Hematopoietic multipotent progenitor cell treated with erythropoietin and hydrocortisone succinate and interleukin-3 and kit ligand, for 6 days (in vitro differentiated cells): ENCODE measurements at places on chromosomes 11 and 22.

- no peak for DNase-seq
Observed at GRCh38 chr22:22887621-22888503, at the start of gene IGLL5. Gene IGLL5 (plus strand): TSS chr22:22887816. CDS start chr22:22888054, 238 bp downstream.

GRCh38 chr11:94100253-94100652 lies 28.4 kb upstream of the PANX1 start:
- no peak for DNase-seq

DNA sequence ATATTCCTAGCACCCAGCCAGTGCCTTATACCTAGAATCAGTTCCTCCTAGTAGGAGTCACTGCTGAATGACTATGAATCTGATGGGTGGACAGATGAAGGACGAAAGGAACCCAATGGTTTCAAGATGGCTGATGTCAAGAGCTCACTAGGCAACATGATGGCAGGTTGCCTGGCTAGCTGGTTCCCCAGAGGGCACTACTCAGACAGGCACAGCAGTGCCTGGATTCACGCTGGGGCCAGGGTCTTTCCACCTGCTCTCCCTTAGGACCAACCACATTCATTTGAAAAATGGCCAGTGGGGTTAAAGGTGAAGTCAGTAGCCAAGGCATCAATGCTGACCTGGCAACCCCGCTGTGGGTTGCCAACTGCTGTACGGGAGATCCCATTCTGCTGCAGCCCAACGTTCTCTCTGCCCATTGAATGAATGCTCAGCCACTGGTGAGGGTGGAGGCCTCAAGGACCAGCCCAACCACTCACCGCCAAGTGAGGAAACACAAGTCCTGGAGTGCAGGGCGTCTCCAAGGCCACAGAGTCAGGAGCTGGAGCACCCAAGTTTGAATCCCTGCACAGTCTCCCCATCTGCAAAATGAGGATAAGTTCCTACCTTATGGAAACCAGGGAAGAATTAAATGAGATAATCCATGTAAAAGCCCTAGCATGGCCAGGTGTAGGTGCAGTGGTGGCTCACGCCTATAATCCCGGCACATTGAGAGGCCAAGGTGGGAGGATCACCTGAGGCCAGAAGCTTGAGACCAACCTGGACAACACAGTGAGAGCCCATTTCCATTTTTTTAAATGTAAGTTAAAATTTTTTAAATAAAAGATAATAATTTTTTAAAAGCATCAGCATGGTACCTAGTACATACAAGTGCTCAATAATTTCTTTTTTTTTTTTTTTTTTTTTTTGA lies 12.4 kb downstream of the MYH9 start:
- DNase-seq = no peak

DNA sequence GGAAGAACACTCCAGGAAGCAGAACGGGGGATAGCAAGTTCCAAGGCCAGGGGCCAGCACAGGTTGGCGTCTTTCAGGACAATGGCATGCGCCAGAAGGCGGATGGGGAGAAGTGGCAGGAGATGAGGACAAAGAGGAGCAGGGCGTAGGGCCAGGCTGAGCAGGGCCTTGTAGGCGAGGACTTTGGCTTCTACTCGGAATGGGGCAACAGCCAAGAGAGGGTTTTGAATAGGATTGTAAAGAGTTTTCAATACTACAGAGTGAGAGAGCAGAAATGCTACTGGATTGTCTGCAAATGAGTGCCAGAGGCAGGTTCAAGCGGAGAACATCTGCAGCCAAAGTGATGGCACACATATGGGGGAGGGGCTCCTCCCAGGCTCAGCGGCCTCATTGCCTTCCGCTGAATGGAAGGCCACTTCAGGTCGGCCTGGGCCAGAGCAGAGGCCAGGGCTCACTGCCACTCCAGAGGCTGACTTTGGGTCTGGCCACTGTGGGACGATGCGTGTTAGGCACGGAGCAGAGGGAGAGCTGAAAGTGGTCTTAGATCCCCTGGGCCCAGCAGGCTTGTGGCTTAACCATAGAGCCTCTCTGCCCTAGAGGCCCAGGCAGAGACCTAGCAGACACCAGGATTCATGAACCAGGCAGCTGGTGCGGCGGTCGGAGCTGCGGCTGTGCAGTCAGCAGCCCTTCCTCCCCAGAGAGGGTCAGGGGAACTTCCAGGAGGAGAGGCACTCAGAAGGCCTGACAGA lies 118.2 kb downstream of the DSCAML1 start:
- no peak for DNase-seq

- DNase-seq = no peak
Observed at GRCh38 chr22:49307870-49308269, 519.8 kb downstream of the BRD1 start.

GRCh38 chr11:20088397-20089225 lies 71.7 kb downstream of the DBX1 start:
- peak; percentile 84 for DNase-seq

DNA sequence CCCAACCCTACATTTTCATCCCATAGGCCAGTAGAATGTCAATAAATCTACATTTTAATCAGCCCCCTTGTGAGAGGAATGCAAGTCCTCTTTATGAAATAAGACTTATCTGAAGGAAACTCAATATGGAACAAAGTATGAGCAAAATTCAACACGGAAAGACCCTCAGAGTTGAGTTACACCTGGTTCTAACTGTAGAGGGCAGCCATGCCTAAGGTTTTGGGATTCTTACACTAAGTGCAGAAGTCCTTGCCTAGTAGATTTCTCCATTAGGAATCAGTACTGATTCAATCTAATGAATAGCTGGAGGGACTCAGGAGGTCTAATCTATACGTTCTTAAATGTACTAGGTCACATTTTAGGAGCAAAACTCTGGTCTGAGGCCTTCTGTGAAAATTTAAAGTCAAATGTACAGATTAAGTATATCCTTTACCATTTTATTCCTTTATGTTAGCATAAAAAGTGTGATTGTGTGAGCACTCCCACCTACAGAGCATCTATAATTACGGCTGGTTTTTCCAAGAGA lies 904.5 kb downstream of the DLG2 start:
- peak; percentile 2 for DNase-seq

DNA sequence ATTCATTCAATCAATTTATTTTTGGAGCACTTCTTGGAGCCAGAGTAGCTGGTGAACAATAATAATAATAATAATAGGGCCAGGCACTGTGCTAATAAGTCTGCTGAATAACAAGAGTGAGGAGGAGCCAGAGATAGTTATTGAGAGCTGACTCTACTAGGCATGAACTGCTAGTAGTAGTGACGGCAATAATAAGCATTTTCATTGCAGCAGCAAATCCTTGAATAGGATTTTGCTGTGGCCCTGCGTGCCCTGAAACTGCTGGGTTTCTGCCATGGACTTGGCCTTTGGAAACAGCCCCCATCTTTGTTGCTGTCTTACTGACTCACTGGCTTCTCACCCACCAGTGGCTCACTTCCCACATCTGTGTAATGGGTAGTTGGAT lies 545.9 kb downstream of the MIAT start:
- DNase-seq = no peak

GRCh38 chr11:76600124-76600655 lies 70.4 kb downstream of the LRRC32 start:
- DNase-seq = no peak

- no peak for DNase-seq
Observed at GRCh38 chr11:83831929-83832328, 545.8 kb upstream of the CCDC90B start.

DNA sequence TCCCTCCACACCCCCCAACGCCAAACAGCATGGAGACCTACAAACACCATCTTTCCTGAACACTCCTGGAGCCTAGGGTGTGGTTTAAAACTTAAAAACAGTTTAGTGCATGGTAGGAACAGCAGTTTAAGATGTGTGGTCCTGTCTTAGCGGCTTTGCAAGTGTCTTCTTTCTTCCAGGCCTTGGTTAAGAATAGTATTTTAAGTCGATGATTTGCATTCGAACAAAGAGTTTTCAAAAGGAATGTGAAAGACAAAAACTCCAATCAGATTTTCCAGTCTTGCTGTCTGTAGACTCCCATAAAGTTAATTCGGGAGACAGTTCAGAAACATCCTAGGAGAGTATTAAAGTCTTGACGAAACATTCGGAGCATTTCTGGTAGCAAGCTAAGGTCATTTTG lies 3.7 kb downstream of the FGF4 start:
- DNase-seq = no peak

GRCh38 chr11:118224511-118225188 lies at the start of gene JAML:
Gene JAML (minus strand): TSS chr11:118225011. CDS start chr11:118214866, 10,145 bp downstream.
- no peak for DNase-seq

DNA sequence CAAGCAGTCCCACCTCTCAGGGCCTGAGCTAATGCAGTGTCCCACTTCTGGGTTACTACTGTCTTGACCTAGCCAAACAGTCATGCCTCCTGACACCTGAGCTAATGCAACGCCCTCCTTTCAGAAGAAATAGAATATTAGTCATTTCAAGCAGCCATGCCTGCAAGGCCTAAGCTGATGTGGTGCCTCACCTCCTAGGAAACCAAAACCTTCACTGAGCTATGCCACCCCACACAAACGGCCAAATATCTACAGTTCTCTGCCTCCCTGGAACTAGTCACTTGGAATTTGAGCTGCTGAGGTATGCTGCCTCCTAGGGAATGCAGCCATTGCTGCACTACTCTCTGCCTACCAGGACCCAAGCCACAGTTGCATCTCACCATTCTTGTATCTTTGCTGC lies 8.3 kb upstream of the MS4A6E start:
- no peak for DNase-seq

GRCh38 chr22:32745251-32745995 lies 56.1 kb upstream of the TIMP3 start:
- DNase-seq = no peak

GRCh38 chr11:123773026-123773425 lies 18.7 kb upstream of the OR6X1 start:
- no peak for DNase-seq
